ENCODE measurements at places on chromosomes 16 and 17.
A peak's percentile ranks its signal among the peaks of the same experiment; 100 is the strongest.

GRCh38 chr17:72411124-72411563 is 290.3 kb downstream of the SOX9 start:
- no peak for DNase-seq

DNA sequence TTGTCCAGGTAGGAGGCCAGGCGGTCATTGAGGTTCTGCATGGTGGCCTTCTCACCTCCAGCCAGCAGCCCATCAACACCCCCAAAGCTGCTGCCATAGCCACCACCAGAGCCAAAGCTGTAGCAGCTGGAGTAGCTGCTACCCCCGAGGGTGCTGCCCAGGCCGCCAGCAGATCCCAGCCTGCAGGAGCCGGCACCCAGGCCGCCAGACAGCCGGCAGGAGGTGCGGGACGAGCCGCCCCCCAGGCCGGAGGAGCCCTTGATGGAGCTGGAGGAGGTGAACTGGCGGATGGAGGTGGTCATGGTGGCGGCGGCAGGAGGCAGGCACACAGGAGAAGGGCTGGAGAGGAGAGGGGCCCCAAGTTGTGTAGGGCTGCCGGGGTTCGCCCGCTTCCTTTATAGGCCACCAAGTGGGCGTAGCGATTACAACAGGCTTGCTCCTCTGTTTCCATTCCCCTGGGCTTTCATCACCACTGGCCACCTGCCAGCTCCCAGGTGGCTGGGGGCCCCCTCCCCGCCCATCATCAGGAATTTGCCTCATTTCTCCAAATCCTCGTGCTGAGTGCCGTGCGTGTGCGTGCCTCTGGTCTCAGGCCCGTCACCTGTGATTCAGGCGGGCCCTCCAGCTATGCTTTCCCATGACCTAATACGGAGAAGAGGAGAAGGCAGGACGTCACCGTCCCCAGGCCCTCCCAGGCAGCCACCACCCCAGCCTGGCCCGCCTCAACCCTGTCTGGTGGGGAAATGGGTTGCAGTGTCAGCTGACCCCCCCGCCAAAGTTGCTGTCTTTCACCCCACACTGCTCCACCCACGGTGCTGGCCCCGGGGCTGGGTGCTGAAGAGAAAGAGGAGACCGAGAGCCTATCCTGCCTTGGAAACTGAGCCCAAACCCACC is at the start of gene KRT17:
Gene KRT17 (minus strand): TSS at position 368 of the 894 bp plus-strand sequence. CDS start 66 bp downstream, at position 302.
- DNase-seq = peak; percentile 46

- DNase-seq = no peak
These were observed 135.9 kb downstream of the KATNIP start for GRCh38 chr16:27685807-27686206.

GRCh38 chr16:86219655-86220445 is 290.5 kb upstream of the FOXF1 start:
- DNase-seq = no peak

DNA sequence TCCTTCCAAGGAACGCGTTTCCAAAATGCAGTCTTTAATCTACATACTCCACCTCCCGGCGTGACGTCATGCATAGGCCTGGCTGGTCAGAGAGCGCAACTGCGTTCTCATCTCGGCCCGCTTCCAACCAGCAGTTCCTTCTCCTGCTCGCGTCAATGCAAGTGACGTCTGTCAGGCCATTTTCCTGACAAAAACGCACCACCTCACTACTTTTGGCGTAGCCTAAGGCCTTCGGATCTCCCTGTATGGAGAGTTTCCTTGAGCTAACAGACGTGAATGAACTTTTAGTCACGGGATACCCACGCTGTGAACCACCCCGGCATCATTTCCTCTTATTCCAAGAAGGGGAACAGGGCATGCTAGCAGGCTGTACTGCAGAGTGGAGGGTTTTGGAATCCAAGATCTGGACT is 25.0 kb downstream of the TEX14 start:
- peak; percentile 81 for DNase-seq

DNA sequence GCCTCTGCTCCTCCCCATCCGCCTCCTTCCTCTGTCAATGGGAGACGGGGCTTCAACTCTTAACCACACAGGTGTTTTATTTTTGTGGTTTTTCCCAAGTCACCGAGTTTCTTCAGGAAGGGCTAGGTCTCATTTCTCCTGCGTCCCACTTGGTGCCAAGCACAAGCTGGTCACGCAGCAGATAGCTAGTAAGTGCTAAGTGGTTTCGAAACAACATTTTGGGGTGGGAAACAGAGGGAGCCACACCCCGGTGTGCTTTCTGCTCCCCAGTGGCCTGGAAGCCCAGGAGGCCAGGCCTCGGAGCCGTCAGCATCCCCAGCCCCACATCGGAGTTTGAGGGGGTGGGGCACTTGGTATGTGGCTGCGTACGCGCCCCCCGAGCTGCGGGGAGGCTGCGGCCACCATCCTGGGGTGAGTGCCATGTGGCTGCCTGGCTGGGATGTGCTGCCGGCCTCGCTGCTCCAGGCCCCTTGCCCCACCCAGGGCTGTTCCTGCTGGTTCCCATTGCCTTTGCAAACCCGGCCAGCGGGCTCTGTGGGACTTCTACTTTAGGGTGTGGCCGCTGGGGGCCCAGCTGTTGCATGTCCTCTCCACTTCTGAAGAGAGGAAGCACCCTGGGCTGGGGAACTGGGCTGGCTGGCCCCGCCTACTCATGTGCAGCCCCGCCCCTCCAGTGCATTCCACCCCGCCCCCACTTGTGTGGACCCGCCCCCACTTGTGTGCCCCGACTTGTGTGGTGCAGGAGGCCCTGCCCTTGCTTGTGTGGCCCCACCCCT is 55.6 kb downstream of the BAIAP2 start:
- DNase-seq = peak; percentile 77

GRCh38 chr17:61593426-61593825 is 2.4 kb upstream of the NACA2 start:
- DNase-seq = no peak

GRCh38 chr17:59108400-59109102 is 1.9 kb upstream of the TRIM37 start:
- no peak for DNase-seq

GRCh38 chr16:19521471-19522396 is at the start of gene GDE1:
Gene GDE1 (minus strand): TSS chr16:19522098. CDS start chr16:19521964, 134 bp downstream.
- peak; percentile 91 for DNase-seq

GRCh38 chr17:74267987-74268499 is 6.0 kb upstream of the DNAI2 start:
- DNase-seq = no peak

GRCh38 chr16:79429381-79430190 is 171.0 kb downstream of the MAF start:
- peak; percentile 7 for DNase-seq

GRCh38 chr16:20369452-20370054 is 17.0 kb upstream of the UMOD start:
- DNase-seq = no peak

- DNase-seq = peak; percentile 73
These were observed 12.9 kb upstream of the ODF4 start for GRCh38 chr17:8326511-8327302.

GRCh38 chr17:56902348-56902747 is 11.5 kb downstream of the TRIM25 start:
- DNase-seq = no peak

DNA sequence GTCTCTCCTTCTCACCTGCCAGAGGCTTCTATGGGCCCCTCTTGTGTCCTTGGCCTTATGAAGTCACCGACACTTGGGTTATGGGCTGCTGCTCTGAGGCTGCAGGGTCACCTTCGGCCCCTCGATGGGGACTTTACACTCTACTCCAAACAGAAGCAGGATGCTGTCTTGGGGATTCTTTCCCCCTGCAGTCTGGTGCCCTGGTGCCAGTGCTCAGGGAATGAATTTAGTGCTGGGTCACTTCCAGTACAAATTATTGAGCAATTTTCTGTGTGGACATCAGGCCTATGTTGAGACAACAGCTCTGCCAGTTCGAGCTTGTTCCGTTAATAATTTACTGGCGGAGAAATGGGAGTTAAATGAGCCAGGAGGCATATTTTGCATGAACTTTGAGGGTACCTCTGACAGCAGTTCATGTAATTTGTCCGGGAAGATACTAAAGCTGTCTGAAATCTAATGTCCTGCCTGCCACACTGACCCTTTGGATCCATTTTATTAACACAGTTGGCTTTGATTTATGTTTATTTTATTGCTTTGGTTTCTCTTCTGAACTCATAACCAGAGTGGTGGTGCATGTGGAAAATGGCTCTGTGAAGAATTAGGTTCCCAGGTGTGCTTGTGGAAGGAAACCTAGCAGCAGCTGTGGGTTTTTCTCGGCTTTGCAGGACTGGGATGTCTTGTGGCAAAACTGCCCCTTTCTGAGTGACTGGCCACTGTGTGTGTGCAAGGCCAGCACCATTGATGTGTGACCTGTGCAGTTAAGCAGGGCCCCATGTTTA is 34.1 kb upstream of the DHX8 start:
- DNase-seq = no peak

- peak; percentile 94 for DNase-seq
These were observed 19.1 kb upstream of the STAC2 start for GRCh38 chr17:39244600-39245570.

DNA sequence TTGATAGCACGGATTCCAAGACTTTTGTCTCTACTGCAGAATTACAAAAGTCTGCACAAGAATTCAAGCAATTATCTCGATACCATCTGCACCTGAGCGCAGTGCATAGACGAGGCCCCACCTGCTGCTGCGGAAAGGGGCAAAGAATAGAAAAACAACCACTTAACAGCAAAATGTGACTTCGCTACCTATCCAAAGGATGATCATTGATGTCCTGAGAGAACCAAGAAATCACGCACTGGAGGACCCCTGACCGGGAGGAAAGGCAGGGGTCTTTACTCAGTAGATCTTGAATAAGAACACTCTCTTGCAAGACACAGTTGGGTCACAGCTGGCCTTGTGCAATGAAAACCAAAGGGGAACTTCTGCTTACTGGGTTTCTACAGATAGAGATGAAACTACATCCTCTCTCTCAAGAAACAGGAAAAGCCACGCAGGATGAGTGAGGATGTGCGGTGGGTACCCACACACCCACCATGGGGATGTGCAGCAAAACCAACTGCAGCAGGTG is 147.4 kb upstream of the RPH3AL start:
- DNase-seq = peak; percentile 86

DNA sequence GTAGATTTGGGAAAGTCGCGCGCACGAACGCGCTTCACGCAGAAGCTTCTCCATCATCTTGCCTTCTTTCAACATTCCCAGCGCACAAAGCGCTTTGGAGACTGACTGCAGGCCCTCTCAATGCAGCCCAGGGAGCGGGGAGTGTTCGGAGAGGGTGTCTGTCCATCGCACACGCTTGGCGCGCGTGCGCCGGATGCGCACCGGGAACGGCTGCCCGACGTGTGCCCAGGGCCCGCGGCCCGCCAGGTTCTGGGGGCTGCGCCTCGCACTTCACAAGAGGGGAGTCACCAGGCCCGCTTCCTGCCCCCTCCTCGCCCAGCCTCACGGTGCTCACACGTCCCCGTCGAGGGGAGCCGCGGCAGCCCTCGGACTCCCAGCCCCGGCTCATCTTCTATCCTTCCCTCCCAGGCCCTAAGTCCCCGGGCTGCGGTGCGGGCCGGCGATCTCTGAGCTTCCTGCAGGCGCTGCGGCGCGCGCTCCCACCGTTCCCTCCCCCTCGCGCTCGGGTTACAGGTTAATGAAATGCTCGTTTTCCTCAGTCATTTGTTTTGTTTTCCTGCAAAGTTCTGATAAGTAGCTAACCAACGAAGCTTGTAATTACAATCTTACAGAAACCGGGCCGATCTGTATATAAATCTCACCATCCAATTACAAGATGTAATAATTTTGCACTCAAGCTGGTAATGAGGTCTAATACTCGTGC is 2.8 kb upstream of the IRX3 start:
- DNase-seq = no peak

- no peak for DNase-seq
These were observed 166.4 kb downstream of the COPRS start for GRCh38 chr17:31692632-31693031.

GRCh38 chr17:61064087-61064951 is 335.3 kb upstream of the TBX2 start:
- no peak for DNase-seq

DNA sequence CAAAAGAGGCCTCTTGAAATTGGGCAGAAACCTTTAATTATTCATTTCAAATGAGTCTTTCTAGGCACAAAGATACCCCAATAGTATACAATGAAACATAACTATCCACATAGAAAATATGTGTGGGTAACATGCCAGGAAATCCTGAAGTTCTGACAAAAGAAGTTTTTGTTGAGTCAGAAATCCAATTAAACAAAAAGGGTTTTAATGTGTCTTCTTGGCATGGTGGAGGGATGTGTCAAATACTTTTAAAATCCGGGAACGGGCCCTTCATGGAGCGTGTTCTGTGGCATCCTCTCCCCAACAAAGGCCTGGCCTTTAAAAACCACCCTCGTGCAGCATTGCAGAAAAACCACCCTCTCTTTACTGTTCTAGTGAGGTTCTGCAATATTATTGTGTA is 14.2 kb downstream of the CDRT4 start:
- no peak for DNase-seq

DNA sequence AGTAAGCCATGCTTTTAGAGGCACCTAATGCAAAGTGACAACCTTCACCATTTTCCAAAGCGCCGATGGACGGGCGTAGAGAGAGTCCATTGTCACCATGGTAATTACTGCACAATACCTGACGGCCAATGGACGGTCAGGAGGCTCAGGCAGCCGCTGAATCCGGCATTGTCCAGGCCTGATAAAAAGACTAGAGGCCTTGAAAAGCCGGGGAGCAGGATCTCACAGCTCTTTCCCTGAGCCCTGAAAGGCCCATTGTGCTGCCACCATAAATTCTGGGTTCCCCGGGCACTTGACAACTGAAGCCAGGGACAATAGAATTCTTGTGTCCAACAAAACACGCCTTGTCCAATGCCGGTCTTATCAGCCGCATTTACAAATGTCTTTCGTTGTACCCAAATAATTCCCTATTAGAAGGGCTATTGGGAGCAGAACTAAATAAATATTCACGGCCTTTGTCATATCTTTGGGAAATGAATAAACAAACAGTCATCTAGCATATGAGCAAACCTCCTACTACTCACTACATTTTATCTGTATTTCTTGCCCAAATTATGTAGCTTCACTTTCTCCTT is 62.4 kb downstream of the CDH11 start:
- DNase-seq = no peak

GRCh38 chr17:17019430-17019762 is 22.9 kb upstream of the MPRIP start:
- DNase-seq = no peak

DNA sequence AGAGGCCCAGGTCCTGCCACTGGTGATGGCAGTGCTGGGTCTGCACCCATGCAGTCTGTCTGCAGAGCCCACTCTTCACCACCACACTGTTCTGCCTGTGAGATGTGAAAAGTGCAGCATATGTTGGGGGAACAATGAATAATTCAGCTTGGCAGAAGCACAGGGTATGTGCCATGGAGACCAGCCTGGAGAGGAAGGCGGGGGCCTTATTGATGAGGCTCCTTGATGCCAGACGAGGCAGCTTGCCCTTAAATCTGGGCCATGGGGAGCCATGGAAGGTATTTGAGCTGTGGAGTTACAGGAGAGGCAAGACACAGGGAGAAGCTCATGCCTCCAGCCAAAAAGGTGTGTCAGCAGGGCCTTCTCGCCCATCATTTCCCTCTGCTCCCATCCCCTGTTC is 124.7 kb downstream of the C16orf78 start:
- no peak for DNase-seq

- DNase-seq = no peak
These were observed 226.5 kb upstream of the GSE1 start for GRCh38 chr16:85386467-85387170.

GRCh38 chr17:13337864-13338371 is 263.8 kb downstream of the HS3ST3A1 start:
- DNase-seq = peak; percentile 66
